Stimulated activated CD4-positive, alpha-beta T cell treated with anti-CD3 and anti-CD28 coated beads, Interleukin-4, amount 100 ng/mL, for 4 hours (primary cell): ENCODE measurements at places on chromosomes 7 and 10.

- no peak for DNase-seq
These were observed 28.0 kb downstream of the ITPRIP start for GRCh38 chr10:104309980-104310978.

DNA sequence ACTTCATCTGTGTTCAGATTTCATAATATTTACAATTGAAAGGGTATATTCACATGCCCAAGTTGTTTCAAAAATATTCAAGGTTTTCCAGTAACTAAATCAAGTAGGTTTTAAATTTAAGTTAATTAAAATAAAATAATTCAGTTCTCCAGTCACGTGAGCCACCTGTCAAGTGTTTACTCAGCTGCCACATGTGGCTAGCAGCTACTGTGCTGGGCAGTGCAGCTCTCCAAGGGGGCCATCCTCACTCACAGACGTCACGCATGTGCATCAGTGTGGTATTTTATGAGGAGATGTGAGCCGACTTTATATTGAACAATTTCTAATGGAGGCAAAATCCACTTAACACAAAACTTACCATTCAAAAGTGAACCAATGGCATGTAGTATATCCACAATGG lies 69.7 kb upstream of the CAMK2B start:
- no peak for DNase-seq

GRCh38 chr10:61779950-61780659 lies 117.4 kb downstream of the CABCOCO1 start:
- no peak for DNase-seq

DNA sequence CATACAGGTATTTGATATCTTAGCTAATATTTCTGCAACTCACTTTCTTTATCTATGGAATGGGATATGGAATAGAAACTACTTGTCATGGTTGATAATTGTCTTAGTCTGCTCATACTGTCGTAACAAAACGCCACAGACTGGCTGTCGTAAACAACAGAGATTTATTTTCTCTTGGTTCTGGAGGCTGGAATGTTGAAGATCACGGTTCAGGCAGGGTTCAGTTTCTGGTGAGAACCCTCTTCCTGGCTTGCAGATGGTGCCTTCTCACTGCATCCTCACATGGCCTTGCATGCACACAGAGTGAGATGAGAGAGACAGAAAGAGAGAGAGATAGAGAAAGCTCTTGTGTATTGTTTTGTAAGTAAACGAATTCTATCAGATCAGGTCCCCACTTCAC lies 332.7 kb upstream of the MAGI2 start:
- DNase-seq: no peak

DNA sequence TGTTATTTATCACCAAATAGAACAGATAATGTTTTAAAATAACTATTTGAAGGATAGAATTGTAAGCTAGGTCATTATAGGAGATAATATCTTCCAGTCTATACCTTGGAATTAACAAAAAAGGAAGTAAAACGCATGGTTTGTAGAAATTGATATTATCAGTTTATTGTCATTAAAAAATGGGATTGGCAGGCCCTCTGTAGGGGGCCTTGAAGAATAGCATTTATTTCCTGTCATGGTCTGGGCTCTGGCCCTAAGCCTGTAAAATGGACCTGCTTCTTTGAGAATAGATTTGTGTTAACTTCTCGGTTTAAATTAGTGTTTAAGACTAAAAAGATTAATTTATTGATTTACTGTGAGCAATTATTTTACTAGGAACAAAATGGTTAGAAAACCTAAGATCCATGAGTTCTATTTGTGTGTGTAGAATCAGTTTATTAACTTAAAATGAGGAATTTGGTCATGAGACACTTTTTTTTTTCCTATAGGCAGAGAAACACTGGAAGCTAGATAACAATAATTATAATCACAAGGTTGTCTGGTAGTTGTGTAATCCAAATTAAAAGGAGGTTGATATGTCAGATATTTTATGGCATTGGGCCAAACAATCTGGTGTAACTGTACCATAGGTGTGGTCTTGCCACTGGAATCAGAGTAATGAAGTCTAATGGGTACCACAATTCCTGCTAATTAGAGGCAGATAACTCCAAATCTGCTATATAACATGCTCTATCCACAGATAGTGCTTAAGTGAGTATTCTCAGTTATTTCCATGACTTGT lies 197.4 kb upstream of the FOXP2 start:
- DNase-seq: no peak

GRCh38 chr7:98681511-98681910 lies 64.4 kb downstream of the NPTX2 start:
- no peak for DNase-seq

- DNase-seq: no peak
These were observed 87.4 kb upstream of the RET start for GRCh38 chr10:42989481-42989921.

- DNase-seq: no peak
These were observed 33.2 kb downstream of the DOCK4 start for GRCh38 chr7:112172870-112173567.

- peak; percentile 85 for DNase-seq
These were observed 38.8 kb downstream of the PSAP start for GRCh38 chr10:71812016-71812912.

DNA sequence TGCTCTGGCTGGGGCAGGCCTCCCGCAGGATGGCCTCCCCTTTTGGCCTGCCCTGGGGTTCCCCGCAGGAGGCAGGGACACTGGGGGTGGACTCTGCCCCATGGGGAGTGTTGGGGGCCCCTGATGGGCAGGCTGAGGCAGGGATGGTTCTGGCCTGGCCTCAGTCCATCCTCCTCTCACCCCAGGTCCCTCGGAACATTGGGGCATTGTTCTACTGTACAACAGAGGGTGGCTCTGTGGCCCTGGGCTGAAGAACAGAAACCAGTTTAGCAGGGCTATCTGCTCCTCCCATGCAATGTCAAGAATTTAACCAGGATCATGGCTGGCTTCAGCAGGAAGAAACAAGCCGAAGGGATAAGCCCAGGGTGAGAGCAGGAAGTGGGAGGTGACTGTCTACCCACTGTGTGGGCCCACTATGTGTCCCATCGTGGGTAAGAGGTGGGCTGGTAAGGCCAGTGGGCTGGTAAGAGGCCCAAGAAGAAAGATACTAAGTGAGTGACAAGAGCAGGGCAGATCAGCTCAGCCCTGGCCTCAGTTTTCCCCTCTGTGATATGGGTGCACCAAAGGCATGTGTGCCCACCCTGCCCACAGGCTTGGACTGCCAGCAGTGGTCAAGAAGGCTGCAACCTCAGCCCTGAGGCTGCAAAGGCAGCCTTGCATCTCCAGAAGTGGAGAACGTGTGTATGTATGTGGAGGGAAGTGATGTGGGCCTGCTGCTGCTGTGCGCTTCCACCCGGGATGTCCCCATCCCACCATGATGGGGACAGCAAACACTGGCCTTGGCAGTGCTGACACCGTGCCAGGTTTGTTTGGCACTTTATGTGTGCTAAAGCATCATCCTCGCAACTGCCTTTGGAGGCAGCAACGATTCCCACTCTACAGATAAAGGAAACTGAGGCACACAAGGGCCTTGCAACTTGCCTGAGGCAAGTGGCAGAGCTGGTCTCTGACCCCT lies 138.9 kb downstream of the SH3PXD2A start:
- DNase-seq: no peak

DNA sequence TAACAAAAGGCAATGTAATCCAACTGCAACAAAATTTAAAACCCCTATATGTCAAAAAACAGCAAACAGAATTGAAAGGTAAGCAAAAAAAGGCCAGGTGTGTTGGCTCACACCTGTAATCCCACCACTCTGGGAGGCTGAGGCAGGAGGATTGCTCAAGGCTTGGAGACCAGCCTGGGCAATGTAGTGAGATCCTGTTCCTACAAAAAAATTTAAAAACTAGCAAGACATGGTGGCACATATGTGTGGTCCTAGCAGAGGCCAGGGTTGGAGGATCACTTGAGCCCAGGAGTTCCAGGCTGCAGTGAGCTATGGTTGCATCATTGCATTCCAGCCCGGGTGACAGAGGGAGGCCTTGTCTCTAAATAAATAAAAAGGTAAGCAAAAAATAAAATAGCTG lies 212.1 kb upstream of the KLF14 start:
- DNase-seq: no peak

GRCh38 chr7:100710452-100710851 lies 4.5 kb downstream of the POP7 start:
- DNase-seq: no peak

- DNase-seq: peak; percentile 8
These were observed 441 bp downstream of the FBH1 start for GRCh38 chr10:5890452-5890915.

GRCh38 chr10:71268247-71268691 lies 50.8 kb upstream of the SLC29A3 start:
- no peak for DNase-seq

- no peak for DNase-seq
These were observed 76.2 kb downstream of the CTBP2 start for GRCh38 chr10:125084191-125084613.

DNA sequence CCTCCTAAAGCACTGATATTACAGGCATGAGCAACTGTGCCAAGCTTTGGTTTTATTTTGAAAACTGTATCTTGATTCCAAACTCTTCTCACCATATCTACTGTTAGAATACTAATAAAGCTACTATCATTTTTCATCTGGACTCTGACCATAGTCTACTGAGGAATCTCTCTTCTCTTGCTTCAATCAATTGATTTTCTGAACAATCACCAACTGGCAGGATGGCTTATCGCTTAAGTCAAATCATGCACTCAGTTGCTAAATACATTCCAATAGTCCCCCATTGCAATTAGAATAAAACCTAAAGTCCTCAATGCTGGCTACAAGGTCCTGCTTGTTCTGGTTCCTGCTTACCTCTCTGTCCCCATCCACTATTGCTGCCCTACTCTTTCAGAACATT lies 2.3 kb upstream of the APBB1IP start:
- no peak for DNase-seq

GRCh38 chr7:144529269-144529926 lies 125.9 kb upstream of the NOBOX start:
- no peak for DNase-seq

GRCh38 chr10:24374134-24374915 lies 165.4 kb downstream of the KIAA1217 start:
- no peak for DNase-seq

DNA sequence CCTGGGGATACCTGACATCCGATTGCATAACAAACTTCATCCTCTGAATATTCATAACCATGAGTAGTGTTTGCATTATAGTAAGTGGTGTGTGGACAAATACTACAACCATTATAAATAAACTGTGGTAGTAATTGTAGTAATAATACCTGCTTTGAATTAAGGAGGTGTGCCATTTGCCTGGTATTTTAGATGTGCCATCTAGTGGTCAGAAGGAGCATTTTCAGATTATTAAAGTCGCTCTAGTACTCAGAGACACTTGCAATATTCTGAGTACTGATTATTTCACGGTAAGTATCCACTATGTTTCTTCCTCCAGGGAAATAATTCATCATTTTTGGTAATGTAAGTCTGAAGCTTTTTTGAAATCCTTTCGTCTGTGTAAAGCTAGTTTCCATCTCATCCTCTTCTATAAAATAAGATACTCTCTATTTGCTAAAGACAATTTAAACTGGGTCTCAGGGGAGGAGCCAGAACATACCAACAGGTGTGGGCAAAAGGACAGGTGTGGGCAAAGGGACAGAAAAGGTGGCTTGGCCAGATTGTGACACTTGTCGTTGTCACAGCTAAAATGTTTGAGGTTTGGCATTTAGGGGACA lies 115.3 kb upstream of the WDR11 start:
- DNase-seq: no peak

GRCh38 chr7:45053941-45054340 lies 34.8 kb downstream of the NACAD start:
- no peak for DNase-seq

DNA sequence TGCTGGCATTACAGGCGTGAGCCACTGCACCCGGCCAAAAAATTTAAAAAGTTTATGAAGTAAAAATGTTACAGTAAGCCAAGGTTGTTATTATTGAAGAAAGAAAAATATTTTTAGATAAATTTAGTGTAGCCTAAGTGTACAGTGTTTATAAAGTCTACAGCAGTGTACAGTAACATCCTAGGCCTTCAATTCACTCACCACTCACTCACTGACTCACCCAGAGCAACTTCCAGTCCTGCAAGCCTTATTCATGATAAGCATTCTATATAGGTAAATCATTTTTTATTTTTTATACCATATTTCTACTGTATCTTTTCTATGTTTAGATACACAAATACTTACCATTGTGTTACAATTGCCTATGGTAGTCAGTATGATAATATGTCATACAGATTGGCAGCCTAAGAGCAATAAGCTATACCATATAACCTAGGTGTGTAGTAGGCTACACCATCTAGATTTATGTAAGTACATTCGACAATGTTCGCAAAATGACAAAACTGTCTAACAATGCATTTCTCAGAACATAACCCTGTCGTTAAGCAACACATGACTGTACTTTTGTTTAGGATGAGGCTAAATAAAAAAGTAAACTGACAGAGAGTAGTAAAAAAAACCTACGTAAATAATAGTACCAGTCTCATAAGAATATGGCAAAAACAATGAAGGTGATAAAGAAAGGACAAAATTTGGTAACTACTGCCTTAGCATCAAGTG lies 77.8 kb upstream of the FAM133B start:
- no peak for DNase-seq

- no peak for DNase-seq
These were observed 207.6 kb downstream of the AHR start for GRCh38 chr7:17506095-17506494.

GRCh38 chr7:100676501-100677306 lies 3.2 kb downstream of the GNB2 start:
- no peak for DNase-seq

GRCh38 chr7:116521046-116521664 lies 3.7 kb upstream of the CAV1 start:
- no peak for DNase-seq

- DNase-seq: peak; percentile 51
These were observed 31.7 kb downstream of the PAPOLB start for GRCh38 chr7:4830176-4830575.
